Osteoblast (primary cell): ENCODE measurements at places on chromosomes 1 and 21. TPM values are rescaled to one million over a fixed set of nuclear protein-coding genes. Genes with fewer than 3 reads are reported as not detected.

DNA sequence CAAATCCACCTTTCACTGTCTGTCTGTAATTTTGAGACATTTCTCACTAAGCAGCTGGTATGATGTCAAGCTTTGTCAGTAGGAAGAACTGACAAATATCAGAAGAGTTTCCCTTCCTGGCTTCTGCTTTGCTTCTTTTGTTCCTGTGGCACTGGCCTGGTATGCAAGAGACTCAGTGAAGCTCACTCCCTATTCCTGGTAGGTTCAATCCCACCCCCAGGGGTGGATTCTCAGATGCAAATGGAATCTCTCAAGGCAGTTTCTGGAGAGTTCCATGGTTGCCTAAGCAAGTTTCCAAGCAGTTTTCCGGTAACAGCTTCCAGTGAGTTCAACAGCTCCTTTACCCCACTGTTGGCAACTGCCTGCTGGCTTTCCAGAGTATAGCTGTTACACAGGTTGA, 683.4 kb downstream of the PTPRC start:
- DNase-seq, result peak; percentile 23

GRCh38 chr1:64378826-64379225, 91.1 kb upstream of the CACHD1 start:
- no peak for DNase-seq

DNA sequence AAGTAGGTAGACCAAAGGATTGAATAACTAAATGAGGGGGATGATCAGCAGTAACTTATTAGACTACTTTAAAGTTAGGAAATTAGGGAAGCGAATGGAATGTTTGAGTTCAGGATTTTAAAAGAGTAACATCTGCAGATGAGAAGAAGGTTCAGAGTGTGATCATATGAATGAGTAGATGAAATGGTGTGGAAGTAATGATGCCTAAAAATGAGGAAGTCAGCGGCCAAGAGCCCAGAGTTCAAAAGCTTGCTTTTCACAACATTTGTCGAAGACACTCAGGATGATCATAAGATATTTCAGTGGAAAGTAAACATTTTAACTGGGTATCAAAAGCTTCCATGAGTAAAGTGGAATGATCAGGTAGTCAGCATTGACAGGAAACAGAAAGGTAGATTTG, 299.4 kb downstream of the LRRIQ3 start:
- DNase-seq, result no peak

DNA sequence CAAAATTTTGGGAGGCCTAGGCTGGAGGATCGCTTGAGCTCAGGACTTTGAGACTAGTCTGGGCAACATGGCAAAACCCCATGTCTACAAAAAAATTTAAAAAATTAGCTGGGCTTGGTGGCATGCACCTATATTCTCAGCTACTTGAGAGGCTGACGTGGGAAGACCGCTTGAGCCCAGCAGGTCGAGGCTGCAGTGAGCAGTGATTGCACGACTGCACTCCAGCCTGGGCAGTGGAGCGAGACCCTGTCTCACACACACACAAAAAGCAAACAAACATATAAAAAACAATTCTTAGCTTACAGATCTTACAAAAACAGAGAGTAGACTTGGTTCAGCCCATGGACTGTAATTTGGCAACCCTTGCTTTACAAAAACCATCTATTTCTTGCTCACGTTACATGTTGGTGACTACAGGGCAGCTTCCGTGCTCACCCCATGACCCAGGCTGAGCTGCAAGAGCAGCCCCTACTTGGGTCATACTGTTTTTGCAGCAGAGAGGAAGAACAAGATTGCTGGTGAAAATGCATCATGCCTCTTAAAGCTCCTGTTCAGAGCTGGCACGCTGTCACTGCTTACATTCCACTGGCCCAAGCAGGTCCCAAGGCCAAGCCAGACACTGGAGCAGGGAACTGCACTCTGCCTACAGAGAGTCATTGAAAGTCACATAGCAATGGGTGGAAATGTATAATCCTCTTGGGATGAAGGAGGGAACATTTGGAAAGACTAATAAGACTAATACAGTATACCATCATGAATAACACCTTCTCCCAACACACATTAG, 13.4 kb upstream of the ZBTB8A start:
- no peak for DNase-seq

DNA sequence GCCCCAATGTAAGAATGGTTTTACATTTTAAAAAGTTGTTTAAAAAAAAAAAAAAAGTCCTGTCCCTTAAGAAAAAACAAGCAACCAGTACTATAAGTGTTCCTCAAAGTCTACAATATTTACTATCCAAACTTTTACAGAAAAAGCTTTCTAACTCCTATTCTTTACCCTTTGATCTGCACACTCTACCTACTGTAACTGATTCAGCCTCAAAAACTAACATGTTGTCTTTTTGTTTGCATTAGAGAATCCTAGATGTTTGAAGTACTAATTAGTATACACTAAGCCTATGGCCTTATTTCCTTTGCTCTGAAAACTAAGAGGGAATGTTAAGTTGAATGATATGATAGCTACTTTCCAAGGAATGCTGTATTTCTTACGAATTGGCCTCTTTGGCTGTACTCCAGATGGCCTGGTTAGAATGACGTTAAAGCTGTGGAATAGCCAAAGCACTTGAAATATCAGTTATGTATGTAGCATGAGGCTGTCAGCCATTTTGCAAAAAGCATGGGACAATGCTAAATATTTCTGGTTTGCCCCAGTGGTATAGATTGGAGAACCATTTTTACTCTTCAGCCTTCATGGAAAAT, 234.8 kb downstream of the GPR52 start:
- DNase-seq, result peak; percentile 50

DNA sequence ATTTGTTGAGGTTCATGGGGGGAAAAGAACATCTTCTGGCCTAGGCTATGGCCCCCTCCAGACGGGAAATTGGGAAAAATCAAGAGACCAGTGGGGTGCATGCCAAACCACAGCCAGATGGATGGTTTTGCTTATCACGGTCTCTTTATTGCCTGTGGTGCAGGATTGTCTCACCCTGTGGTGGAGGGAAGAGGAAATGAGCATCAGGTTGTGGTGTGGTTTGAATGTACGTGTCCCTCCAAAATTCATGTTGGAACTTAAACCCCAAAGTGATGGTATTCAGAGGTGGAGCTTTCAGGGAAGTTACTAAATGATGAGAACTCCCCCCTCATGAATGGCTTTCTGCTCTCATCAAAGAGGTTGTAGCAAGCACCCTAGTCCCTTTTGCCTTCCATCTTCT, 525.7 kb downstream of the NPHP4 start:
- no peak for DNase-seq

DNA sequence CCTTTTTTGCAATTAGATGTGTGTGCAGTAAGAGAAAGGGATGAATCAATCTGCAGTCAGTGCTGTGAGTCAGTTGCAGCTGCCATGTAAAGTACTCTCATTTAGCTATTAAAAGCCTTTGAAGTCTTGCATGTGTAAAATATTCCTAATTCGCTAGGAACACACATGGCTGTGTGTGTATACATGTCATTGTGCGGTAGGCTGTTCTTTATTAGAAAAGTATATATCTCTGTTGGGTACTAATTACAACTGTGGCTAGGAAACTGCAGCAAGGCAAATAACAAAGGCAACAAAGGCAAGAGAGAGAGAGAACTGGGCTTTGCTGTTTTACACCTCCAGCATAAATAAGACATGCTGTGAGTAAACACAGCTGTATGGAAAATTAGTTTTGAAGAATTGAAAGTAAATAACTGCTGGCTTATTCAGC, 41.7 kb downstream of the EPB41 start:
- peak; percentile 52 for DNase-seq

GRCh38 chr1:21021311-21021710, 155.4 kb downstream of the EIF4G3 start:
- DNase-seq, result no peak

DNA sequence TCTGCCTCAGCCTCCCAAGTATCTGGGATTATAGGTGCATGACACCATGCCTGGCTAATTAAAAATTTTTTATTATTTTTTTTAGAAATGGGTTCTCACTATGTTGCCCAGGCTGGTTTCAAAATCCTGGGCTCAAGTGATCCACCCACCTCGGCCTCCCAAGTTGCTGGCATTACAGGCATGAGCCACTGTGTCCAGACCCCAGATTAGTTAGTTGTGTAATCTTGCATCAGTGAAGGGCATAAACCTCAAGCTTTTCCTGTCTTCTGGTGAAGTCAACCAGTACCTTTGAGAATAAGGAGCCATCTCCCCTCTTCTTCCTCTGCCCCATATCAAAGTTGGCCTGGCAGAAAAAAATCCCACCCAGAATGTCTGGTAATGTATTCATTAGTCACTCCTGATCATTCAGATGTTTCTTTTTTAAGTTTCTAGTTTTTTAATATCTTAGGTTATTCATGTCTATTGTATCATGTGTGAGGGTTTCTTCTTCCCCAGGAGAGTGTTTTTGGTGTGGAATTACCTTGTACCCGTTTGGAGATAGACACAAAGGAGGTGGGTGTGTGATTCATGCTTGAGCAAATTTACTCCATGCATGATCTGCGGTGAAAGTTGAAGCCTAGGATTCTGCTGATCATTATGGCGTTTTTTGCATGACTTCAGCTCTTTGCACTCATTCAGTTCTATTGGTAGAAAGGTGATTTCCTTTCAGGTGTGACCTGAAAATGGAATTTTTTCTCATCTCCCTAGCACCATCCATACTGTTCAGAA, 144.0 kb downstream of the FMN2 start:
- DNase-seq, result no peak

DNA sequence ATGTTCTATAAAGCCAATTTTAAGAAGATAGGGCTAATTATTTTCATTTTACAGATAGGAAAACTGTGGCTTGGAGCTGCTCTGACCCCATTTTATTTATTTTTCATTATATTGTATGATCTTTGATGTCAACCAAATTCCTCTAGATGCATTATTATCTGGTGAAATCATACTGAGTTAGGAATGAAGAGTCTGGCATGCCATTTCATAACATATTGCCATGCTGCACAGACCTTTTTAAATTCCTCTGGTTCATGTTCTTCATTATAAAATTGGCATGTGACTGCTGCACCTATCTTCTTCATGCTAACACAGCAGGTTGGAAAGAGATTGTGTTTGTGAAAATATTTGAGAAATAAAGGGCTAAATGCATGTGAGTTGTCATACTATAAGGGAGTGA, 12.7 kb downstream of the PRRX1 start:
- DNase-seq, result no peak

DNA sequence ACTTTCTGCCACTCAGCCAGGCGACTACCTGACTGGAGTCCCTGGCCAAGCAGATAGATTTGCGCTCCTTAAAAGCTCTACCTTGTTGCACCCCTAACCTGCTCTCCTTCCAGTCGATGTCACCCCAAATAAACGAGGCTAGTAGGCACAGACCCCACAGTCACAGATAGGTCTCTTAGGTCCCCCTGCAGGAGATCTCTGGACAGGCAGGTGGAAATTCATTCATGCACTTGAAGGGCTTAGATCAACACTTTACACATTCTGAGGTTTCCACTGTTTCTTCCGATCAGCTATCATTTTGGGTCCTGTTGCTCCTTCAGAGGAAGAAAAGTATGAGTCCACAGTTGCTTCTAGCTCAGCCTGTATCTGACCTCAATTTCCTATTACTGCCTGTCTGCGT, 272.6 kb upstream of the FMN2 start:
- no peak for DNase-seq

DNA sequence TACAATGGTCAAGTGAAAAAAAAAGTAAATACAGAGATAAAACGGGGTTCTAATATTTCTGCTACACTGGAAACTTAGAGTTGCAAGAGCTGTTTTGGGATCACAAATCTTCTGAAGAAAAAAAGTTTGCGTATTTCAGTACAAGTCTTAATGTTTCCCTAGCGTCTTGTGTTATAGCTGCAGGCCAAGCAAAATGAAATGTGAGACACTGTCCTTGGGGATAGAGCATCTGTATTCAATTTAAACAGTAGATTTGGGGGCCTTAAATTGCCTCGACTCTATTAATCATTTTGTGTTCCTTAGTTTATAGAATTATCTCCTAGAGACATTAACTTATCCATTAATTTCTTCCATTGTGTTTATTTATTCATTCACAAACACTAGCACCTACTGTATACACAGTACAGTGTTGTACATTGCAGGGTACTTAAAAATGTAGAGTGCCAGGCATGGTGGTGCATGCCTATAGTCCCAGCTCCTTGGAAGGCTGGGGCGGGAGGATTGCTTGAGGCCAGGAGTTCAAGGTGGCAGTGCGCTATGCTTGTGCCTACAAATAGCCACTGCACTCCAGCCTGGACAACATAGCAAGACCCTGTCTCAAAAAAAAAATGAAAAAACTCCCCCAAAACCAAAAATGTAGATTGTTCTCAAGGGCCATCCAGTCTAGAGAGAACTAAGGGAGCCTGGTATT, 7.9 kb downstream of the DISC1 start:
- no peak for DNase-seq

DNA sequence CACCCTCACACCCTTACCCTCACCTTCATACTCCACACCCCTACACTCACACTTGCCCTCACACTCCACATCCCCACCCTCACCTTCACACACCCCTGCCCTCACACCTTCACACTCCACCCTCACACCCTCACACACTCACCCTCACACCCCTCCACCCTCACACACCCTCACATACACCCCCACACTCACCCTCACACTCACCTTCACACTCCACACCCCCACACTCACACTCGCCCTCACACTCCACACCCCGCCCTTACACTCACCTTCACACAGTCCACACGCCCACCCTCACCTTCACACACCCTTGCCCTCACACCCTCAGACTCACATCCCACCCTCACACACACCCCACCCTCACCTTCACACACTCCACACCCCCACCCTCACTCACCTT, 43.6 kb upstream of the EDN2 start:
- peak; percentile 60 for DNase-seq

DNA sequence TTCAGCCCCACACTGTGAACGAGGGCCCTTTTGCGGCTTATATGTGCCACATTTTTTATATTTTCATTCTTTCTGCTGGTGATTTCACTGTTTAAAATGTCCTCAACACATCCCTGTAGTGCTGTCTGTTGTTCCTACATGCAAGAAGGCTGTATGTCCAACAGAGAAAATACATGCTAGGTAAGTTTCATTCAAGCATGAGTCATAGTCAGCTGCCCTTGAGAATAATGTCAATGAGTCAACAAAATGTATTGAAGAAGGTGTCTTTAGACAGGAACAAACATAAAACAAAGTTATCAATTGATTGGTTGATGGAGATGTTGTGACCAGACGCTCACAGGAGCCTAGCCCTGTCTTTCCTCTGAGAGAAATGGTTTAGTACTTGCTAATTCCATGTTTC, 553.4 kb downstream of the PLPP3 start:
- DNase-seq, result no peak

GRCh38 chr1:216531263-216532239, 108.3 kb upstream of the USH2A start:
- DNase-seq, result no peak

- DNase-seq, result no peak
Observed at GRCh38 chr21:20343186-20343585, 655.0 kb upstream of the NCAM2 start.

DNA sequence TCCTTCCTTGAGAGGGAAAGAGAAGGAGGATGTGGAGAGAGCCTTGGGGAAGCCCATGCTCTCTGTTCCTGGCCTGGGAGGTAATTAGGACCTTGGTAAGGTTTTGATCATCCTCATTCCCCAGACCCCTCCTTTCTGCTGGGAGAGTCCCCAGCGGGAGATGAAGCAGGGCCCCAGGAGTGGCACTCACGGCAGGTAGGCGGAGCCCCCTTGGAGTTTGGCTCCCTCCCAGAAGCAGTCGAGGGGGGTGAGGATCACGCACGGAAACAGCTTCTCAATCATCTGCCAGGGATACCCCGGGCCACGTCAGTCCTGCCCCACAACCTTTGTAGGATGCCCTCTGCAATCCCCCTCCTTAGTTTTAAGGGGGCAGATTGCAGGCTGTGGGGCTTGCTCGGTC, 11.5 kb downstream of the PTCH2 start:
- DNase-seq, result no peak

CRNN gene
- not detected in 2 replicates for total RNA-seq

KCNK2 gene
- total RNA-seq, result 86.9 and 161 TPM in 2 replicates

SLC16A4 gene
- 76.0 and 90.2 TPM in 2 replicates for total RNA-seq

TMEM82 gene
- total RNA-seq, result not detected in 2 replicates

SLC22A15 gene
- 14.5 and 16.2 TPM in 2 replicates for total RNA-seq
